Stimulated activated CD8-positive, alpha-beta memory T cell treated with anti-CD3 and anti-CD28 coated beads, Interleukin-2, amount 100 ng/mL, for 1 hour (primary cell): ENCODE measurements at places on chromosomes 2 and 18.

DNA sequence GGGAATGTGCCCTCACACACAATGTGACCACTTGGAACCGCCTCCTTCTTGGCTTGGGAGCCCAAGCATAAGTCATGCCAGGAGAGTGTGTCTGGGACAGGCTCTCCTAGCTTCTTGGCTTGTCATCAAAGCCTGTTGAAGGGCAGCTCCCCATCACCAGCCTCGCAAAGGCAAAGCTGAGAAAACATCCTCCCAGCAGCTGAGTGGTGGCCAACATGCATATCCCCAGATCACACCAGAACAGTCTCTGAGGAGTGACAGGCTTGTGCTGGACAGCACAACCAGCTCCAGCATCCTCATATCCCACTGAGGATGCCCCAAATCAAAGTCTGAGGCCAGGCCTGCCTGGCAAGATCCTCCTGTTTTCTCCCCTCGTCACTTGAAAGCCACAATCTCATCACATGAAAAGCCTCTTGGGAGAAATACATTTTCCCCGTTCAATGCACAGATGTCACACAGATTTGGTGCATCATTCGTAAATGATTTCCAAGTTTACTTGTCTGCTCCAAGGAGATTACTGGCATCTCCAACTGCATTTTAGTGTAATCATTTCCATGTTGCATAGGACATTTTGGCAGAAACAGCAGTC is 269.3 kb downstream of the TTC32 start:
- no peak for DNase-seq

DNA sequence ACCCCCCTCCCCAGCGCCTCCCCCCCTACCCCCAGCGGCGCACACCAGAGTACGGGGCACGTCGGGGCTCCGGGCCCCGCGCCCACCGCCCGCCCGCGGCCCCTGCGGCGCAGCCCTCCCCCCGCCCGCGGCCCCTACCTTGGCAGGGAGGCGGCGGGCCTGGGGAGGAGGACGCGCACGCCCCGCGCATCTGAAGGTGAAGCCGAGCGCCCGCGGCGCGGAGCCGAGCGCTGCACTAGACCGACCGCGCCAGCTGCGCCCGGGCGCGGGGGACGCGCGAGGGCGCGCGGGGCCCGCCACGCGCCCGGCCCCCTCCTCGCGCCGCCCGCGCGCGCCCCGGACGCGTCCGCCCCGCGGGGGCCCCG is at the start of gene ZNF516:
ZNF516 (minus strand) TSS at position 237 of the 365 bp plus-strand sequence. CDS start 52,188 bp downstream, outside the sequence.
- no peak for DNase-seq

DNA sequence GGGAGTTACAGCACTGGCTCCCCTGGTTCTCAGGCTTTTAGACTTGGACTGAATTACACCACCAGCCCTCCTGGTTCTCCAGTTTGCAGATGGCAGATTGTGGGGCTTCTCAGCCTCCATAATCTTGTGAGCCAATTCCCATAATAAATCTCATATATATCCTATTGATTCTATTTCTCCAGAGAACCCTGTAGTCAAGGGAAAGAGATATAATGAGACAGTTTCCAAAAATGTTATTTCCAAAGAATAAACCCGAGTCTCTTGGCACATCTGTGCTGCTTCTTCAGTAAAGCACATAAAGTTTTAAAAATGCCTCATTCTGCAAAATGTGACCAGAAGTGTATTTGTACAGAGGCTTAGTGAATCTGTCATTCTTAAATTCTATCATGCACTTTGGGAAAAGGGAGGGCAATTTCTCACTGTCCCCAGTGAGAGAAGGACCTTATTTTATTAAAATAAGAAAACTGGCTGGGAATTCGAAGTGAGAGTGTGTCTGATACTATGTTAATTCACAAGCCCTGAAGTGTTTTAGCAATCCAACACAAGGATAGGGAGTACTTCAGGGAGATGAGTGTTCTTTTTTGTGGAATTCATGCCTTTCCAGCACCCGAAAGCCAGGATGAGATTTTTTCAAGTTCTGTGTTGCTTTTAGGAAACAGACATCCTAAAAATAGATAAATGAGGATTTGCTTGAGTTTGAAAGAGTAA is 282.4 kb upstream of the CHAC2 start:
- DNase-seq, result no peak

DNA sequence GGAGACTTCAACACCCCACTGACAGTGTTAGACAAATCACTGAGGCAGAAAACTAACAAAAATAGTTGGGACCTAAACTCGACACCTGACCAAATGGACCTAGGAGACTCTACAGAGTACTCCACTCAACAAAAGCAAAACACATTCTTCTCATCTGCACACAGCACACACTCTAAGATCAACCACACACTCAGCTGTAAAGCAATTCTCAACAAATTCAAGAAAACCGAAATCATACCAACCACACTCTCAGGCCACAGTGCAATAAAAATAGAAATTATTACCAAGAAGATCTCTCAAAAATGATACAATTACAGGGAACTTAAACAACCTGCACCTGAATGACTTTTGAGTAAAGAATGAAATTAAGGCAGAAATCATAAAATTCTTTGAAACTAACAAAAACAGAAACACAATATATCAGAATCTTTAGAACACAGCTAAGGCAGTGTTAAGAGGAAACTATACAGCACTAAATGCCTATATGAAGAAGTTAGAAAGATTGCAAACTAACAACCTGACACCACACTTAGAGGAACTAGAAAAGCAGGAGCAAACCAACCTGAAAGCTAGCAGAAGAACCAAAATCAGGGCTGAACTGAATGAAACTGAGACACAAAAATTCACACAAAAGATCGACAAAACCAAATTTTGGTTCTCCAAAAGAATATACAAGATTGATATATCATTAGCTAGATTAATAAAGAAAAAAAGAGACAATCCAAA is 46.3 kb downstream of the RTTN start:
- DNase-seq, result no peak

DNA sequence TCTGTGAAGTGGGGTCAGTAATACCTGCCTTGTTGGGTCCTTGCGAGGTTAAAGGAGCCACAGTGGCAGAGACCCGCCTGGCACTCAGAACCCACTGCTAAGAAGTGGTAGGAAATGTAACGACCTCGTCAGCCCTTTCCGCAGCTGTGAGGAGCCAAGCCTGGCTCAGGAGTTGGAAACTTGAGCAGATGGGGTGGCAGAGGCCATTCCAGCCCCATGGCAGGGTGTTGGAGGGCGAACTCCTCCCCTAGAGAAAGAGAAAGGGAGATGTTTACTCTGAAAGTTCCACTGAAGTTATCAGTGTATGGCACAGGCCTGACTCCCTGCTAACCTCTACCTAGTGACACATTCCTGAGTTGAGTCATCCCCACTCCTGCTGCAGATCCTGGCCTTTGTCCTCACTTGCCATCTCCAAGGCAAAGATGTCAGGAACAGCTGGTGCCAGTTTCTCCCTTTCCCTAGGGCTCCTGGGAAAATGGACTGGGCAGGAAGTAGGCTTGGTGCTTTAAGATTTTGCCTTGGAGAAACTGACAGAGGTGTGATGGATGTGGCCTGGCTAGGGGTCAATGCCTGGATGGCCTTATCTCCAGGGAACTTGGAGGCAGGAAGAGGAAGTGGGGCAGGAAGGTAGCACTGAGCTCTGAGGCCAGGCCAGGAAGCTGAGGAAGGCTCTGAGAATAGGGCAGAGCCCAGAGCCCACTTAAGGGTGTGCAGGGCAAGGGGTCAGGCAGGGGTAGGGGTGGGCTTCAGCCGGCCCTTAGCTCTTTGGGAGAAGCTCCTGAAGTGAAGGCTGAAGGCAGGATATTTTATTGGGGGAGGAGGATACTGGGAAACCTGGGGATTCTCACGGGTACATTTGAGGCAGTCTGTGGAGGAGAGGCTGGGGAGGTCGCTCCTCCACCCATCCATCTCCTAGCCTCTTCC is 888 bp downstream of the VAMP5 start:
- no peak for DNase-seq

- no peak for DNase-seq
Observed at GRCh38 chr2:121803503-121803902, 48.1 kb downstream of the TSN start.
